Stimulated activated CD8-positive, alpha-beta memory T cell treated with anti-CD3 and anti-CD28 coated beads, Interleukin-4, amount 100 ng/mL, for 1 hour (primary cell): ENCODE measurements at places on chromosomes 3 and 15.

- DNase-seq: no peak
Measured at GRCh38 chr15:77698481-77698880, 65.8 kb upstream of the LINGO1 start.

GRCh38 chr3:156293566-156293965, 173.2 kb downstream of the KCNAB1 start:
- no peak for DNase-seq

GRCh38 chr15:29062179-29062591, 176.4 kb downstream of the APBA2 start:
- no peak for DNase-seq

DNA sequence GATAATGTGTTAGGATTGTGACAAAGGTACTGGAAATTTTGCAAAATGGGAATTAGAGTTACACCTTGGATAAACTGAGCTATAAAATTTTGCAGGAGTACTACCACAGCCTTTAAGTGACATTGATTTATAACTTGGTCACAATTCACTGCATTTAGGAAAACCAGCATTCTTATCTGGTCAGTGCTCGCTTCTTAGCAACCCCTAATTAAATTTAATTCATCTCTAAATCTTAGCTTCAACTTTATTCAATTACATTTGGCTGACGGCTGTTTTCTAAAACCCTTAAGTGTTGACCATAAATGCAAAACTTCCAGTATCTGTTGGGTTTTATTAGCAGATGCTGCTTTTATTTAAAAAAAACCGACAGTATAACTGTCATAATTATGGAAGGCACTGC, 31.3 kb downstream of the TFRC start:
- DNase-seq: no peak

GRCh38 chr3:157865352-157866000, 240.7 kb downstream of the SHOX2 start:
- no peak for DNase-seq

GRCh38 chr15:23564821-23565394, 566 bp upstream of the MKRN3 start:
- DNase-seq: no peak

DNA sequence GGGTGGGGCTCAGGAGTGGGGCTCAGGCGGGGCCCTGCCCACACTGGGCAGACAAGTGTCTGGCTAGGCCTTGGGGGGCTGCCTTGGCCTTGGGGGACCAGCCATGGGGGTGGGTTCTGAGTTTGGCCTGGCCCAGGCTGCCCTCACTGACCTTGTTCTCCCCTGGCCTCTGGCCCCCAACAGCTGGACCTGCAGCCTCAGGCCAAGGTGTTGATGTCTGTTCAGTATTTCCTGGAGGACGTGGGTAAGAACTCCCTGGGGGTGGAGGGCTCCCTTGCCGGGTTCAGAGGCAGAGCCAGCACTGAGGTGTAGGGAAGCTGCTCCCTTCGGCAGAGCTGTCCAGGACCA, 20.0 kb downstream of the PRKCD start:
- no peak for DNase-seq

- no peak for DNase-seq
Measured at GRCh38 chr15:75049392-75049791, 26.0 kb downstream of the PPCDC start.

- no peak for DNase-seq
Measured at GRCh38 chr3:100141586-100141985, 27.3 kb upstream of the FILIP1L start.

DNA sequence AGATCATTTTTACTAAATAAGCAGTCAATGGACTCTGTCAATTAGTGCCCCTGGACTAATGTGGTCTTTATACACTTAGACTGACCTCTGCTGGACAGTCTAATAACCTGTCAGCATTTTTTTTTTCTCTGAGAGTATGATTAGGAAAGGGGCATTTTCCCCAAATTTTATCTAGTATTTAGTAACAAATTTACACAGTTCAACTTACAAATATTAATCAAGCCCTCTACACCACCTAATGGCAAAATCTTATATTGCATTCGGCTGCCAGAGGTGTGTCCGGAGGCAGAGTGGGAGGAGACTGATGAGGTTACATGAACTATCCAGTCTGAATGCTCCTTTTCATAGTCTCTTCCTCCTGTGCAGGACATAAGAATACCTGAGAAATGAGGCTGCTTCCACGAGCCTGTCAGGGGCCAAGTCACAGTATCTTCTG, 36.0 kb upstream of the COLQ start:
- no peak for DNase-seq

DNA sequence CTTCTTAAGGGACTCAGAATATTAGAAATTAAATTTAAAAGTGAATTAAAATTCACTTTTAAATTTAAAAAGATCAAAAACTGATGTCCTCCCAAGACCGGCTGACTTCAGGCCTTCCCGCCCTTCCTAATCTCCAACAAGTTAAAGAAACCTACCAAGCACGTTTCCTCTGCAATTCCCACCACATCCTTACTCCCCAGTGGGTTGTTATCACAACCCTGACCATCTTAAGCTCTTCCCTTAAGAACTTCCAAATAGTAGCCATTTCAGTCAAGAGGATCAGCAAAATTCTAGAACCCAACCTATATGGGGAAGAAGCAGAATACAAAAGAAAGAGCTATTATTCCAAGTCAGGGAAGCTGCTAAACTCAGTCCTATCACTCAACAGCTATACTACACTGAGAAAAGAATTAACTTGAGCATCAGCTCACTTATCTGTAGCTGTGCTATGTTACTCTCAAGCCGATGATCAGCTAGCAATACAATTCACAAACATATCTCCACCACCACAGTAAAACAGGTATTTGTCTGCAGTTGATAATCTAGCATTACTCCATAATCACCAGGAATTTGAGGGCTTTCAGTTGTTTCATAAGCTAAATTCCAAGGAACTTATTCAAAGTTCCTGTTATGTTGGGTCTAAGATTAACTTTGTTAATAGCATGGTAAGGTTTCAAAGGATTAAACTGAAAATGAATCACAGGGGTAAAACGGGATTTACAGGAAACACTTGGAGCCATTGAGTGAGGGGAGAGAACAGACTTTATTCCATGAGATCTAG, 14.3 kb downstream of the ABCC5 start:
- no peak for DNase-seq

DNA sequence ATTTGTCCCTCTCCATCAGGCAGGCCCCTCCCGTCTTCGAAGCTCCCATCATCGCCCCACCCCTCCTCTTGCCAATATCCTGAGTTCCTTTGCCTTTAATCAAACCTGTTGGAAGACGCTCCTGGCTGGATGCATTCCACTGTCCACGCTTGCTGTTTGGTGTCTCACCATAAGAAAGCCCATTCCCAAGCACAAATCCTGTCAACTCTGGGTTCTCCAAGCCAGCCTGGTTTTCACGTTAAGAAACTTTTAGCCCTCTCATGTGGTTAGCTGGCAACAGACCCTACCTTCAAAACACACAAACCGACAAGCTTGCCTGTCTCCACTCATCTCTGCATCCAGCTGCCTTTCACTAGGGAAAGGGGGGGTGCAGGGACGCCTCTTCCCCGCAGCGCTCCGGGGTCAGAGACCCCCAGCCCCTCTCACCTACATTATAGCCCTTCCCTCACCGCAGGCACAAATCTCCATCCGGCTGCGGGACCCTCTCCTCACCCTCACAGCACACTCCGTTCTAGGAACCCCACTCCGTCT, 1.1 kb downstream of the GORASP1 start:
- DNase-seq: no peak

DNA sequence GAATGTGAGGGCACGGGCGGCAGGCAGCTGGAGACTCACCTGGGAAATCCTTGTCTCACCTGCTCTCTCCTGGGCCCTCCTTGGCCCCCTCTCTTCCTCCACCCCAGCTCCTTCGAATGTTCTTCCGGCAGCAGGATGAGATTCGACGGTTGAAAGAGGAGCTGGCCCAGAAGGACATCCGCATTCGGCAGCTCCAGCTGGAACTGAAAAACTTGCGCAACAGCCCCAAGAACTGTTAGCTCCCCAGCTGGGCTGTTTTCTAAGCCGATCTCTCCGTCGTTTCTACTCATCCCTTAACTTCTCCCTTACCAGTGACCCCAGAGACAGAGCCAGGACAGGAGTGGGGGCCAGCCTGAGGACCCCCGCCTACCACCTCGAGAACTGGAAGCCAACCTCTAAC, 95.0 kb downstream of the ANP32A start:
- no peak for DNase-seq

DNA sequence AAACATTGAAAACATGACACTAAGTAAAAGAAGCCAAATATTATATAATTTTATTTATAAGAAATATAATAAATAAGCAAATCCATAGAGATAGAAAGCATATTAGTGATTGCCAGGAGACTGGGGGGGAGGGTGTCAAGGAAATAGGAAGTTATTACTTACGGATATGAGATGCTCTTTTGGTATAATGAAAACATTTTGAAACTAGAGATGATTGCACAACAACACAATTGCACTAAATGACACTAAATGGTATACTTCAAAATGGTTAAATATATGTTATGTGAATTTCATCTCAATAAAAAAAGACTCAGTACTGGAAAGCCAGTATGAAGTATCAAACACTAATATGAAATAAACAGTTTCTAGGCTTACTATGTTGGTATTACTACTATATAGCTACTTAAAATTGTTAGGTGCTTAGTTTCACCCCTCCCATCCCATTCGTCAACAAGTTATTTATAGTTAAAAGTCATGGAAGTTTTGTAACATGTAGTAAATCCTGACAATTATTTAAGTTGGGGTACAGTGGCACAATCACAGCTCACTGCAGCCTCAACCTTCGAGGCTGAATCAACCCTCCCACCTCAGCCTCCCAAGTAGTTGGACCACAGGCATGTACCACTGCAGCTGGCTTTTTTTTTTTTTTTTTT, 43.7 kb downstream of the STAG1 start:
- DNase-seq: no peak

GRCh38 chr15:95162967-95163531, 931.7 kb downstream of the MCTP2 start:
- no peak for DNase-seq

GRCh38 chr3:125194849-125195601, 17.5 kb downstream of the SLC12A8 start:
- DNase-seq: no peak

DNA sequence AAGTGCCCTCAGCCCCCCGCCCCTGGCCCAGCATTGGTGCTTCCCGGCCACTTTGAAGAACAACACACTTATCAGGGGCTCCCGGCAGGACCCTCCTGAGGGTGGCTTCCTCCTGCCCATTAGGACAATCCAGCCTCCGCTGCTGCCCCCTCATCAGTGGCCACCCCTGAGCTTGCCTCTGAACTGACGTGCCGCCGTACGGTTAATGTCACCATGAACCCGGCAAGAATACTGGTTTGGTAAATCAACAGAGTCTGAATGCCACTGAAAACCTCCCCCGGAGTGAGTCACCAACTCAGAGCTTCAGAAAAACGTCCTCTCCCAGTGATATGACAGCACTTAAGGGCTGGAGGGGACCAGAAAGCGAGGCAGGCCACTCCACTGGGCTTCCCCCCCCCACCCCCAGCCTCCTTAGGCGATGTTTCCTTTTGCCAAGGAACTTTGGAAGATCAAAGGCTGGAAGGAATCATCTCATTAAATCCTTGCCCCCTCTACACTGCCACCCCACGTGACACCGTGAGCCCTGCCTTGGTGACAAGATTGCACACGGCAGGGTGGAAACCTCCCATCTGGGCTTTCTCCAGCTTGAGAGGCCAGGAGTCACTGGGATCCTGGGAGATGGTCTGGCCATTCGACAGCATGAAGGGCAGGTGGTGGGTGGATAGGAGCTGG, 142.1 kb downstream of the NUP210 start:
- DNase-seq: no peak

- no peak for DNase-seq
Measured at GRCh38 chr3:157274644-157275137, 114.7 kb upstream of the CCNL1 start.

- no peak for DNase-seq
Measured at GRCh38 chr3:86792316-86792715, 198.6 kb downstream of the VGLL3 start.

GRCh38 chr3:133466531-133467386, 66.9 kb downstream of the BFSP2 start:
- no peak for DNase-seq

- DNase-seq: no peak
Measured at GRCh38 chr3:70006089-70006488, 6.6 kb downstream of the SAMMSON start.

DNA sequence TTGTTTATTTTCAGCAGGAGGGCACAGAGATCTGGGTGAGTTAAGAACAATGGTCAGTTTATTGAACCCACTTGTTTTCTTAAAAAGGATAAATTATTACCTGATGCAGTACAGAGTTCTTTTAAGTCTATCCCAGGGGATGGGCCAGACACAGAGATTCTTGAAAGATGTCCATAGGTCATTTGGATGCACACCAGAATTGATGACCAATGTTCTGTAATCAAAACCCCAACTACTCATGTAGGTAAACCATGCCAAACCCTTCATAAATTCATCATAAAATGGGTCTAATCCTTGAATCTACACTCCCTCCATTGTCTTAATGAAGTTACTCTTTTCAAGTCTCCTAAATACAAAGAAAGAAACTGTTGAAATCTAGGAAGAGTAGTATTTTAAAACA, 273.0 kb upstream of the COL8A1 start:
- no peak for DNase-seq

- no peak for DNase-seq
Measured at GRCh38 chr3:45981346-45982074, 14.1 kb downstream of the FYCO1 start.

DNA sequence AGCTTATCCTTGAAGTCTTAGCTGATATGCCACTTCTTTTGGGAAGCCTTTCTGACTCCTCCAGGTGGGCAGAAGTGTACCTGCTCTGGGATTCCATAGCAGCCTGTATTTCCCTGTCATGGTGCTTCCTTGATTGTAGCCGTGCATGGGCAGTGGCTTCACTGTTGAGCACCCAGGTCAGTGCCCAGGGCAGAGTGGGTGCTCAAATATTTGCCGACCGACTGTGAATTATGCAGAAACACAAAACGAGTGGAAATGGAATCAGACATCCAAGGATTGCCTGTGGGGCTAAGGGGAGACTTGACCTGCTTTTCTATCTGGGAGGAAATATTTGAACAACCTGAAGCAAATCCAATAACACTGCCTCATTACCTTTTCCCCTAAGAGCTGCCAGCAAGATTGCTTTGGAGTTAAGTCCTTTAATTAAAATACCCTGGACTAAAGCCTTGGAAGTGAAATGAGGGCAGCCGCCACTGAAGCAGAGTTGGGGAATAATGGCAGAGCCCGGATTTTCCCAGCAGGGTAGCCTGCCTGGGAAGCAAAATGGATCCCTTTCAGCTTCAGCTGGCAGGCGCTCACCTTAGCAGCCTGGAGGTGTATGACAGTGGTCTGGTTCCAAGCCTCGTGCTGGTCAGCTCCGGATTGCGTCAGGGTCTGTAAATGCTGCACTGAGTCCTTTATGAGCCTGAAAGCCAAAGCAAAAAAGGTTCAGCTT, 14.9 kb downstream of the ACOX2 start:
- no peak for DNase-seq
